ENCODE measurements at places on chromosomes 7 and 10. TPM values are rescaled to one million over a fixed set of nuclear protein-coding genes. Genes with fewer than 3 reads are reported as not detected.

DNA sequence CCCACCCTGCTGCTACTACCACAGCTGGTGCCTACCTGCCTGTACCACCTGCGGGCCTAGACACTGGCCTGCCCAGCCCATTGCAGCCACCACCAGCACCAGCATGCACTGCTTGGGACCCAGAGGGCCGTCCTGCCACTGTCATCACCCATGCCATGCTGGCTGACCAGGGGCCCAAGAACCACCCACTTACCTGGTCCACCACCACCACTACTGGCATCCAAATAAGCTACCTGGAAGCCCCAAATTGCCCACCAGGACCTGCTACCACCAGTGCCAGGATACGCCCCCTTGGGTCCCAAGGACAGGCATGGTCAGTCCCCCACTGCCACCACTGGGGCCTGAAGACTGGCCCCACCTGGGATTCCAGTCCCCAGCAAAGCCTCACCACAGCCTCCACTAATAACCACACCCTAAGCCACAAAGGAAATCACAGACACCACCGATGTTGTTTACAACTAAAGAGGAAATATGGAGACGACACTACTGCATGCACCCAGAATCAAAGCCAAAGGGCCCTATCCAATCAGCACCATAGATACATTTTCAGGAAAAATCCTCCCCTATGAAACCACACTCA, 70.5 kb upstream of the DIP2C start:
- no peaks in the 10 kb centered on the region for H3K36me3 ChIP-seq
- H3K27me3 ChIP-seq, result no peaks in the 10 kb centered on the region
- DNase-seq, result no peak
- H3K4me1 ChIP-seq, result no peaks in the 10 kb centered on the region

DNA sequence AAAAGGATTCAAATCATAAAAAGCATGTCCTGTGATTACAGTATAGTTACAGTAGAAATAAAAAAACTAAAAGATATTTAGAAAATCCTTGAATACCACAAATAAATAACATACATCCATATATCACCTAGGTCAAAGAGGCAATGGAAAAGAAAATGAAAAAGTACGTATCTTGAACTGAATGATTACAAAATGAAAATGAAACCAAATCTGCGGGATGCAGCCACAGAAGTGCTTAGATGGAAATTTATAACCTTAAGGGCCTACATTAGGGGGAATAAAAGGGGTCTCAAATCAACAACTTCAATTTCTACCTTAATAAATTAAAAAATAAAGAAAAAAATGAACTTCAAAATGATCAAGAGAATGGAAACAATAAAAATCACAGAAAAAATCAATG, 879.0 kb upstream of the CELF2 start:
- no peaks in the 10 kb centered on the region for H3K27me3 ChIP-seq
- no peaks in the 10 kb centered on the region for H3K36me3 ChIP-seq
- DNase-seq, result no peak
- no peak overlapping the region for H3K27ac ChIP-seq
- no peak overlapping the region for H3K4me3 ChIP-seq

DNA sequence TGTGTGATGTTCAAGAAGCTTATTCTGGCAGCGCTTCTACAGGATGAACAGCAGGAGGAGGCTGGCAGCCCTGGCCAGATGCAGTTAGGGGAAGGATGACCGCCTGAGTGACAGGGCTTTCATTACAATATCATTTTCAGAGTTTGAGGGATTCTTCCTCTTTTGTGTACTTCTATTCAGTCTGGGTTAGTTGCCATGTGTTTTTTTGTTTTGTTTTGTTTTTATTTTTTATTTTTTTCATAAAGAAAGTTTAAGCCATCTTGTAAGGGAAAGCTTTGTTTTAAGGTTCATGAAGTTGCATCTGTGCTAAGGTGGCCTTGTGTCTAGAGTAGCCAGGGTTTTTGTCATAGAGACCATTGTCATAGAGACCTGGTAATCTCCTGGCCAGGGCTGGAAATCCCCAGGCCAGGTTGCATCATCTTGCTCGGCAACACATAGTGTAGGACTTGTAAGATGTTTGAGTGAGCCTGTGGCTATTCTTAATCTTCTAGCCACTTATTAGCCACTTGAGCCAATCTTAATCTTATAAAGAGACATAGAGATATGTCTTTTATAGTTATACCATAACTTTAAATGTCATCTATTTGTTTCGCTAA, 230.5 kb upstream of the TMEM229A start:
- H3K4me1 ChIP-seq, result no peaks in the 10 kb centered on the region
- no peaks in the 10 kb centered on the region for H3K36me3 ChIP-seq
- no peak for DNase-seq
- no peaks in the 10 kb centered on the region for H3K27me3 ChIP-seq

DNA sequence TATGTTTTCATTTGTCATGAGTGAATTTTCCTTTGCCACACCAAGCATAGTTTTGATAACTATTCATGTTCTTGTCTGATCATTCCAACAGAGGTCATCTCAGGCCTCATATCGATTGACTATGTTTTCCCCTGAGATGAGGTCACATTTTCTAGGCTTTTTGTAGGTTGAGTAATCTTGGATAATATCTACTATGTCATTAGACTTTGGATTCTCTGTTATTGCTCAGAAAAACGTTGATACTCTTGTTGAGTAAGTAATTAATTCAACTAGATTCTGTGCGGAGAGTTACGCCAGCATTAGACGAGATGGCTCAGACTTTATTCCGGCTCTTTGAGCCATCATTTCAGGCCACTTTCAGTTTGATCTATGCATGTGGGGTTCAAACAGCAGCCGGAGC, 57.7 kb downstream of the KLF6 start:
- no peaks in the 10 kb centered on the region for H3K4me1 ChIP-seq
- H3K4me3 ChIP-seq, result no peak overlapping the region
- H3K27ac ChIP-seq, result no peak overlapping the region
- no peaks in the 10 kb centered on the region for H3K27me3 ChIP-seq
- no peak for DNase-seq
- H3K36me3 ChIP-seq, result no peaks in the 10 kb centered on the region

GRCh38 chr7:4182605-4183300, 499.3 kb upstream of the FOXK1 start:
- H3K36me3 ChIP-seq, result no peaks in the 10 kb centered on the region
- DNase-seq, result no peak
- no peak overlapping the region for H3K27ac ChIP-seq
- H3K4me3 ChIP-seq, result no peak overlapping the region
- no peaks in the 10 kb centered on the region for H3K4me1 ChIP-seq
- no peaks in the 10 kb centered on the region for H3K27me3 ChIP-seq

DNA sequence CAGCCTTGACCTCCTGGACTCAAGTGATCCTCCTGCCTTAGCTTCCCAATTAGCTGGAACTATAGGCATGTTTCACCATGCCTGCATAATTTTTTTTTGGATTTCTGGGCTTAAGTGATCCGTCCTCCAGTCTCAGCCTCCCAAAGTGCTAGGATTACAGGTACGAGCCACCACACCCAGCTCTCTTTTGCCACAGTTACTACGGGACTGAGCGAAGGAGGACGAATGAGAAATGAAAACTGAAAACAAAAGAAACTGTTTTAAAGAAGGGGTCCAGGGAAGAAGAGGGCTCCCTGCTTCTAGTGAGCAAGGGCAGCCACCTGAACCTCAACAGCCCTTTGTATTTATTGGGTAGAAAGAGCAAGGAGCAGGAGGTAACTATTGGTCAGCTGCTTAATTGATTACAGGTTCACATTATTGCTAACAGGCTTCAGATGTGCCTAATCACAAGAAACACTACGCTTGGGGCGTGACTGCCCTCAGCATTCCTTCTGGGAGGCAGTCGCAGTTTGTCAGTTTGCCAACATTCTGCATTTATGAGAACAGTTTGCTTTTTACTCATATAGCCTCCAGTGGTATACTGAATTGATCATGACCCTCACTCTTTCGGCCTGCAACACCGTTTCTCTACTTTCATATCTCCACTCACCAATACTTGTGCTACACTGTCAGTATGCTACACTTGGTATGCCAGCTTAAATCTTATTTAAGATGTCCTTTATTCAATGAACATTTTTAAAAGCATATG, 676.8 kb downstream of the DNAJB9 start:
- H3K27me3 ChIP-seq, result no peaks in the 10 kb centered on the region
- no peak overlapping the region for H3K27ac ChIP-seq
- peak; percentile 43 for DNase-seq
- no peaks in the 10 kb centered on the region for H3K36me3 ChIP-seq
- H3K4me3 ChIP-seq, result no peak overlapping the region
- no peaks in the 10 kb centered on the region for H3K4me1 ChIP-seq

DNA sequence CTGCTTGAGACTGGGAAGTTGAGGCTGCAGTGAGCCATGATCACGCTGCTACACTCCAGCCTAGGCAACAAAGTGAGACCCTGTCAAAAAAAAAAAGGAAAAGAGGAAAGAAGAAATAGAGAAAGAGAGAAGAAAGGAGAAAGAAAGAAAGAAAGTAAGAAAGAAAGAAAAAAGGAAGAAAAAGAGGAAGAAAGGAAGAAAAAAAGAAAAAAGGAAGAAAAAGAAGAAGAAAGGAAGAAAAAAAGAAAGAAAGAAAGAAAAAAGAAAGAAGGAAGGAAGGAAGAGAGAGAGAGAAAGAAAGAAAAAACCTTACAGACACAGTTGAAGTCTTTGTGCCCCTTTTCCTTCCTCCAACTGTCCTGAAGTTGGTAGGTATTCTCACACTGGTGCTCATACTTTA, 26.6 kb upstream of the LEP start:
- no peak overlapping the region for H3K4me3 ChIP-seq
- H3K36me3 ChIP-seq, result no peaks in the 10 kb centered on the region
- peaks cover 22% of the 10 kb centered on the region for H3K27me3 ChIP-seq
- peaks cover 7% of the 10 kb centered on the region for H3K4me1 ChIP-seq

GRCh38 chr7:130409712-130410072, 29.4 kb downstream of the CPA1 start:
- no peaks in the 10 kb centered on the region for H3K27me3 ChIP-seq
- peaks cover 6% of the 10 kb centered on the region for H3K4me1 ChIP-seq
- no peak for DNase-seq
- H3K27ac ChIP-seq, result no peak overlapping the region

Gene TRIM50
- 28.0 TPM for polyA plus RNA-seq

Gene SH2D4B
- polyA plus RNA-seq, result not detected
